ENCODE measurements at places on chromosomes 12 and 14.
A peak's percentile ranks its signal among the peaks of the same experiment; 100 is the strongest.

DNA sequence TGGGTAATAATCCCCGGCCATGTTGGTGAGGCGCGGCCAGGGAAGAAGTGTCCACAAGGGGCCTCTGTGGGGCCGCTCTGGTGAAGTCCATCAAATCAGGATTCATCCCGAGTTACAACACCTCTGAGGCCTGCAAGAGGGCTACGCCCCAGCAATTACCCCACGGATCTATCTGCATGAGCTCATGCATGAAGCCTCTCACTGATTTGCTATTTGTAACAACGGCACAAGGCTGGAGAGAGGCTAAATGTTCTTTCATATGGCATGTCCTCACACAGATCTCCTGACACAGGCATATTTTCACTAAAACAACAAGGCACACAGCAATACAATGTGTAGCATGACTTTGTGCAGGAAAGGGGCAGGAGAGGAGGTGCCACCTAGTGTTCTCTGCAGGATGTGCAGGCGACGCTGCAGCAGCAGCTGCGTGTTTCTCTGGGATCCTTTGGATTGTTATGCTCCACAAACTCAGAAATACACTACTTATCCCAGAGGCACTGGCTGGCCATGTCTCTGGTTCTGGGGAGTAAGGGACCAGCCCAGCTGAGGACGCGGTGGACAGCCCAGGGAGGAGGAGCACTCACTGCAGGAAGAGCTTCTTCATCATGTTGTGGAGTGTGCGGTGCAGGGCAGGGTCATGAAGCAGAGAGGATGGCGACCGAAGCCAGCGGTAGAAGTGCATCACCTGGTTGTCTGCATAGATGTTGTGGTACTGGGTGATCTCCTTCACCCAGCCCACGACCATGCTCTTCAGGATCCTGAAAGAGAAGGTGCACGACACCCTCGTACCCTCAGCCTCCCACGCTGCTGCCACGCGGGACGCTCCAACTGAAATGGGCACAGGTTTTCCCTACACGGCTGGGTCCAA is 20.2 kb downstream of the P2RX2 start:
- DNase-seq: peak; percentile 36

- no peak for DNase-seq
Observed at GRCh38 chr14:101845896-101846295, 84.4 kb downstream of the PPP2R5C start.

DNA sequence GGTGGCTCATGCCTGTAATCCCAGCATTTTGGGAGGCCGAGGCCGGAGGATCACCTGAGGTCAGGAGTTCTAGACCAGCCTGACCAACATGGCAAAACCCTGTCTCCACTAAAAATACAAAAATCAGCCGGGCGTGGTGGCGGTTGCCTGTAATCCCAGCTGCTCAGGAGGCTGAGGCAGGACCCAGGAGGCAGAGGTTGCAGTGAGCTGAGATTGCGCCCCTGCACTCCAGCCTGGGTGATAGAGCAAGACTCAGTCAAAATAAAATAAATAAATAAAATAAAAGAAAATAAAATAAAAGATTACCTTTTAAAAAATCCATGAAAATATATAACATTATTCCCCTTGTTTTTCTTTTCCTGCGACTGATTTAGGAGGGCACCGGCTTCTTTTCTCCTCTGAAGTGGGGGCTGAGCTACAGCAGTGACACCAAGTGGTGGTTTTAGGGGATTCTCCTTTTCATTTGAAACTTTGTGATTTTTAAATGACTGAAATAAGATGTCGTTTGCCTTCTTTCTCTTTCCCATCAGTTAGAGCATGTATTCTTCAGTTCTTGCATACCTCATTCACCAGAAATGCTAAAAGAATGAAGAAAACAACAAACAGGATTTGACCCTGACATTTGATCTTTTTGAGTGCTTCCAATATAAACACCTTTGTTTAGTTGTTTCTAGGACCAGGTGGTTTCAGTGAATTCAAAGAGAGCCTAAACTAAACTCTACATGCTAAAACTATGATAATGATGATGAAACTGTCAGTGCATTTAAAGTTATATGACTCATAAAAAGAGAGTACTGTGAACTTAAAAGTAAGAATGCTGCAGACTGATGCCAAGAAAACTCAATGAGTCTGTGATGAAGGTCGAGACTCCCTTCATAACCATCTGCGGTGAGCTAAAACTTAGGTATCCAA is 22.6 kb upstream of the PKP2 start:
- peak; percentile 63 for DNase-seq

DNA sequence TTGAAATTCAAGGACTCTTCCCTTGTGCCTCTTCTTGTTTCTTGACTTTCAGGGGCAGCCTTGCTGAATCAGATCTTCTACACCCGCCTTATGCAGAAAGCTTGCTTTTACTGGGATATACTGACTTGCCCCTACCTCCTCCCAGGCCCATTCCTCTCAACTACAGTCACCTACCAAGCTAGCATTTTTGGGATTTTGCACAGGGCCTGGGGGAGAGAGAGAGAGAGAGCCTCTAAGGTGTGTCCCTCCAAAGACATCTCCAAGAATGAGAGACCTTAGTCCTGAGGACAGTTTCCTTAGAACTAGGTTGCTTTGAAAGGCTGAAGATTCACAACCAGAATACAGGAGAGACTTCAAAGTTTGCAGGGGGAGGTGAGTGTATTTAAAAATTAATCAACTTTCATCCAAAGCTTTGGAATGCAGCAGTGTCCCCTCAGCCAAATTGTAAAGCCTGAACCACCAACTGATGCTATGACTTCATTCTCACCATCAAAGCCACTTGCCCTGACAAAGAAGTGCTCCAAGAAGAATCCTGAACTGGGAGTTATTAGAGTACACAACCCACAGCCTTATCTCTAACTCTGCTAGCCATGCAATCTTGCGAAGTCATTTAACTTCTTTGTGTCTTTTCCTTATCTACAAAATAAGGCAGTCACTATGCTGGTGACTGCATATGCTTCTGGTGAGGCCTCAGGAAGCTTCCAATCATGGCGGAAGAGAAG is 96.1 kb upstream of the EGLN3 start:
- DNase-seq: no peak

DNA sequence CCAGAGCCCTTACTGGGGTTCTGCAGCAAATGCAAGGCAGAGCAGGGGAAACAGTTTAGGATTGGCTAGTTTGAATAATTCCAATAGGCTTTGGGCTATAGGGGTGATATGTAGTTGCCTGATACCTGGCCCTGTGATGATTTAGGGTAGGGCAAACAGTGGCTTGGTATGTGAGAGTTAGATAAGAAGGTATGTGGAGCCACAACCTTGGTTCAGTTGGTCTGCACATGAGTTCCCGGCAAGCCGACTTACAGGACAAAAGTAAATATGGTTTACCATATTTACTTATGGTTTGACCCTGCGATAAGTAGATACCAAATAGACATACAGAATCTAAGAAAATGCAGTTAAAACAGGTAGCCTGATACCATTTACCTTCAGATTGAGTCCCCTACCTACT is 8.3 kb upstream of the CAPRIN2 start:
- DNase-seq: no peak

GRCh38 chr14:61699027-61699426 is 3.7 kb downstream of the HIF1A start:
- no peak for DNase-seq

GRCh38 chr12:19654650-19655376 is 215.5 kb downstream of the AEBP2 start:
- peak; percentile 85 for DNase-seq

- DNase-seq: no peak
Observed at GRCh38 chr14:60215520-60216420, 33.3 kb upstream of the PPM1A start.

DNA sequence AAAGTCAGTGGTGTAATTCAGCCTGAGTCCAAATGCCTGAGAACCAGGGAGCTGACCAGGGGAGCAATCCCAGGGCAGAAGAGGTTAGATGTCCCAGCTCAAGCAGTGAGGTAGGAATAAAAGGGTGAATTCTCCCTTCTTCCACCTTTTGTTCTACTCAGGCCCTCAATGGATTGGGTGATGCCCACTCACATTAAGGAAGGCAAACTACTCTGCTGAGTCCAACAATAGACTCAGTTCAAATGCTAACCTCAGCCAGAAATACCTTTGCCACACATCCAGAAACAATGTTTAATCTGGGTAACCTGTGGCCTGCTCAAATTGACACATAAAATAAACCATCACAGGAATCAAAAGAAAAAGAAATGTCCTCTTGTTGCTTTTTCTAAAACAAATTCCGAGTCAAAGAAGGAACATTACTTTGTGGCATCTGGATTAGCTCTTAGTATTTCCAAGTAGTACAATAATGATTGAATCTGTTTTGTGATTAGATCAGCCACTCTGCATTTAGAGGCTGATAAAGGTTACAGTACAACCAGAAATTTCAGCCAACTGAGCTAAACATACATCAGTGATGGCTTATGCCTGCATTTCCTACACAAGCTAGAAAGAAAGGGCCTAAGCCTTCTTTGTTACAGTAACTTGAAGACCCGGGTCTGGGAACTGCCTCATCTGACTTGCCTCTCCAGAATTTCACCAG is 43.6 kb upstream of the TRIM9 start:
- DNase-seq: no peak

DNA sequence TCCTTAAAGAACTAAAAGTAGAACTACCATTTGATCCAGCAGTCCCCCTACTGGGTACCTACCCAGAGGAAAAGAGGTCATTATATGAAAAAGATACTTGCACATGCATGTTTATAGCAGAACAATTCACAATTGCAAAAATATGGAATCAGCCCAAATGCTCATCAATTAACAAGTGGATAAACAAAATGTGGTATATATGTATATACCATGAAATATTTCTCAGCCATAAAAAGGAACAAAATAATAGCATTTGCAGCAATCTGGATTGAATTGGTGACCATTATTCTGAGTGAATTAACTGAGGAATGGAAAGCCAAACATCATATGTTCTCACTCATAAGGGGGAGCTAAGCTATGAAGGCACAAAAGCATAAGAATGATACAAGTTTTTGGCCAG is 64.7 kb upstream of the KRAS start:
- DNase-seq: no peak

- peak; percentile 61 for DNase-seq
Observed at GRCh38 chr12:8609061-8609570, 3.5 kb downstream of the AICDA start.

DNA sequence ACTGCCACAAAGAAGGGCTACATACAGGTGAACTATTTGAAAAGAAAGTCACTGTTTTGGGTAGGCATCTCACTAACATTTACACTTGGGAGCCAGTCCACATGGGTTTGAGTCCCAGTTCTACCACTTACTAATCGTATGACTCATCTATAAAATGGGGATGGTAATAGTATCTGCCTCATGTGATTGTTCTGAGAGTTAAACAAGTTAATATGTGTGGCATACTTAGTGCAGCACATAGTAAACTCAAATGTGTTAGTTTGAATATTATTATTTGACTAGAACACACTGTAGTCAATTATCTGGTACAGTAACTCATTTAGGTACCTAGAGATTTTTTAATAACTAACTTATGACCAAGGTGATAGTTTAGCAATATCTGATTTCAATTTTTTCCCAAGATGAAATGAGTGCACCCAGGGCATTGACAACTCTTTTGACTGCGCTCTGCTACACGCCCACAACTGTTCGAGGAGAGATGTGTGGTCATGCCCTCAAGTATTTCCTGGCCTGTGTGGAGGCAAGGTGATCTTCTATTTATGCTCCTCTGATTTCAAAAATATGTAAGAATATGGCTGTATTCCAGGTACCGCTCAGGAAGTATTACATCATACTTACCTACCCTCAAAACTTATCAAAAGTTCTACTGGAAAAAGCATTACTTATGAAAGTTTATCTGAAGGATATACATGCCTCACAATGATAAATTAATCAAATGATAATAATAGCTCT is 210.6 kb upstream of the EGLN3 start:
- DNase-seq: no peak

- peak; percentile 62 for DNase-seq
Observed at GRCh38 chr14:25049568-25050268, at the start of gene STXBP6. Gene STXBP6 (minus strand): TSS chr14:25050147. CDS start chr14:24974818, 75,329 bp downstream.

GRCh38 chr14:61608245-61609165 is 86.8 kb upstream of the HIF1A start:
- no peak for DNase-seq

GRCh38 chr14:95098984-95099599 is 58.2 kb downstream of the DICER1 start:
- DNase-seq: peak; percentile 72

GRCh38 chr14:36271939-36272907 is 48.2 kb downstream of the MBIP start:
- DNase-seq: no peak

DNA sequence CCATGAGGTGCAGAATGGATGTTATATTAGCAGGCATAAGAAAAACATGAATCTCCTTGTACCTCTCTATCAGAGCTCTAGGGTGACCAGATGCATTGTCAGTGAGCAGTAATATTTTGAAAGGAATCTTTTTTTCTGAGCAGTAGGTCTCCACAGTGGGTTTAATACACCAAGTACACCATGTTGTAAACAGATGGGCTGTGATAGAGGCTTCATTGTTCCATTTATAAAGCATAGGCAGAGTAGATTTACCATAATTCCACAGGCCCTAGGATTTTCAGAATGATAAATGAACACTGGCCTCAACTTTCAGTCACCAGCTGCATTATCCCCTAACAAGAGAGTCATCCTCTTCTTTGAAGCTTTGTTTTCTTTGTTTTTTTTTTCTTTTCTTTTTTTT is 185.2 kb downstream of the ERC1 start:
- DNase-seq: no peak

- no peak for DNase-seq
Observed at GRCh38 chr12:127731657-127732056, 535.3 kb upstream of the TMEM132C start.

Measured in fibroblast of skin of back (primary cell).